Stimulated activated CD4-positive, alpha-beta T cell treated with anti-CD3 and anti-CD28 coated beads, Interleukin-2, amount 100 ng/mL, for 48 hours (primary cell): ENCODE measurements at places on chromosomes 11 and 22.

DNA sequence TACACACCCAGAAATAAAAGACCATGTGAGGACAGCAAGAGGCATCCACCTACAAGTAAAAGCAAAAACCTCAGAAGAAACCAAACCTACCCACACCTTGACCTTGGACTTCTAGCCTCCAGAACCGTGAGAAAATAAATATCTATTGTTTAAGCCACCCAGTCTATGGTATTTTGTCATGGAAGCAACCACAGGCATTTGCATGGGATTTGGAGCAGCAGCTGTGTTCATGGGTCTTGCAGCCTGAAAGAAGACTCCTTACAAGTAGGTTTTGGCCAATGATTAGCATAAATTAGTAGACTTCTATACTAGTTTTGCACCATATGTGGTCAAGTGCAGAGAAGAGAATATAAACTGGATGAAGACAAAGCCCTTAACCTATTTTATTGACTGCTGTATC is 27.9 kb downstream of the FSHB start:
- DNase-seq, result no peak

DNA sequence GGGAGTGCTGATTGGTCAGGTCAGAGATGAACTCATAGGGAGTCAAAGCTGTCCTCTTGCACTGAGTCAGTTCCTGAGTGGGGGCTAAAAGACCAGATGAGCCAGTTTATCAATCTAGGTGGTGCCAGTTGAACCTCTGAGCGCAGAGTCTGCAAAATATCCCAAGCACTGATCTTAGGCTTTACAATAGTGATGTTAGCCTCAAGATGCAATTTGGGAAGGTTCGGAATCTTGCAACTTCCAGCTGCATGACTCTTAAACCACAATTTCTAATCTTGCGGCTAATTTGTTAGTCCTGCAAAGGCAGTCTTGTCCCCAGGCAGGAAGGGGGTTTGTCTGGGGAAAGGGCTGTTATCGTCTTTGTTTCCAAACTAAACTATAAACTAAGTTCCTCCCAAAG is 92.3 kb upstream of the PARVA start:
- no peak for DNase-seq

- no peak for DNase-seq
Measured at GRCh38 chr11:35292279-35292678, 127.1 kb downstream of the SLC1A2 start.

- DNase-seq, result no peak
Measured at GRCh38 chr11:73875840-73876239, 806 bp downstream of the COA4 start.

GRCh38 chr11:95330302-95330701 is 99.3 kb upstream of the SESN3 start:
- DNase-seq, result no peak

DNA sequence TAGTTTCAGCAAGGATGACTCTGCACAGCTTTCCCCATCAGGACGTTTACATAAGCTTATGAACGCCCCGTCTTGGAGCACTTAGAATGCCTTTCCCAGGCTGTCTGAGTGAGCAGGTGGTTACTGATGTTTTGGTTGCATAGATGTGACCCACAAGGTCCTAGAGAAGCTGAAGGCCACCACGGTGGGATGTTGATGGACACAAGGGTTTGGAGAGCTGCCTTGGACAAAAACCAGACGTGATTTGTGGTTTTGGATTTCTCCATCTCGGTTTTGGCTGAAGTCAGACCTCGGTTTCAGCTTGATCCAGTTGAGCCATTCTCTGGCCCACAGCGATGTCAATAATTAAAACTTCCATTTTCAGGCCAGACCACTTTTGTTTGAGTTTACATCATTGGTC is 151.9 kb downstream of the LDLRAD3 start:
- DNase-seq, result no peak

DNA sequence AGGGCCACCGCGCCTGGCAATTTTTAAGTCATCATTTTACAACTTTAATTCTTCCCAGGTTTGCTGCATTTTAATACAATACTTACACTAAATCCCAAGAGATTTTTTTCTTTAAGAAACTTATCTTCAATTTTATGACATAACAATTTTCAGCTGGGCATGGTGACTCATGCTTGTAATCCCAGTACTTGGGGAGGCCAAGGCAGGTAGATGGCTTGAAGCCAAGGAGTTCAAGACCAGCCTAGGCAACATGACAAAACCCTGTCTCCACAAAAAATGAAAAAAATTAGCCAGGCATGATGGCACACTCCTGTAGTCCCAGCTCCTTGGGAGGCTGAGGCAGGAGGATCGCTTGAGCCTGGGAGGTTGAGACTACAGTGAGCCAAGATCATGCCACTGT is 38.8 kb downstream of the CLDN25 start:
- no peak for DNase-seq

DNA sequence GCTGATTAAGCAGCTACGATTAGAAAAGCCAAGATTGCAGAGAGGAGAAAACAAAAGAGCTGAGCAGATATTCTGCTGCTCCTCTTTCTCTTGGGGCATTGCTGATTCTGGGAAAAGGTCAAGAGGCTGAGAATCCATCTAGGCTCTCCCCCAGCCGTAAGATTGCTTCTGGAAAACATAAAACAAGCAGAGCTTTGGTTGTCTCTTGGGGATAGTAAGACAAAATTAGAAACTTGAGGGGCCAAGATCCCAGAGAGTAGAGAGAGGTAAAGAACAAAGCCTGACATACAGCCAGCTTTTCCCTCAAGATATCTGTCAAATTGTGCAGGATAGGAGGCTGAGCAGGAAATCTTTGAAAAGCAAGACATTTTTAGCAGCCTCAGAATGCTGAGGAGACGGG is 158.2 kb downstream of the TTC28 start:
- DNase-seq, result no peak

GRCh38 chr11:86456075-86456939 is 81.6 kb downstream of the CCDC81 start:
- peak; percentile 89 for DNase-seq

DNA sequence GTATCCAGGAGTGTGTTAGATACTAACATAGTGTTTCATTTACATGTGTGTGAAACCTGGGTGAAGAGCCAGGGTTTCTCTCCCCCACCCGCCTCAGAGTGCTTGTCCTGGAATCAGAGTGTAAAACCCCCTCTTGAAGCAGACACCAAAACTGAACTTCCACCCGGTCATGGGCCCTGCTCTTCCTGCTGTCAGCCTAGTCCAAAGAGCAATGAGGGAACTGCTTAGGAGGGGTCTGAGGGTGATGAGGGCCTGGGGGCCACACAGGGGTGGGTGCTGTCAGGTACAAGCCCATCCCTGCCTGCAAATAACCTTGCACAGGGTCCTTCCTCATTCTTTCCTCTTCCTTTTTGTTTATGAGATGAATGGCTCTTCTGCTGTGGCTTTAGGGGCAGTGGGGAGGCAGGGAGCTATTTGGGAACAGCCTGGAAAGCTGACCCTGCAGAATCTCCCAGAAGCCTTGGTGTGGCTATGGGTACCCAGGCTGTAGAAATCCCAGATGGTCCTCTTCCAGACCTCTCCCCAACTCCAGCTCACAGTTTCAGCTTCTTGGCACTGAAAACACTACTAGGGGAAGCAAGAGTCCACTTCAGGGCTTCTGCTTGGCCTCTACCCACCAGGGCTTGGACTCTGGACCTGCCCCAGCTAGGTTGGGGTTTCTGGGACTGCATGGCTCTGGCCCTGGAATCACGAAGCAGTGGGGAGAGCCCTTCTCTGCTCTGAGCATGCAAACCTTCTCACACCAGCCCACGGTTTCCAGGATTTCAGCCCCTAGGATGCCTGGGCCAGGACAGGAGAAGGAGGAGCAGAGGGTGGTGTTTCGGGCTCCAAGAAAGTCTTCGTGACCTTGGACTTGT is 8.5 kb downstream of the BATF2 start:
- no peak for DNase-seq

DNA sequence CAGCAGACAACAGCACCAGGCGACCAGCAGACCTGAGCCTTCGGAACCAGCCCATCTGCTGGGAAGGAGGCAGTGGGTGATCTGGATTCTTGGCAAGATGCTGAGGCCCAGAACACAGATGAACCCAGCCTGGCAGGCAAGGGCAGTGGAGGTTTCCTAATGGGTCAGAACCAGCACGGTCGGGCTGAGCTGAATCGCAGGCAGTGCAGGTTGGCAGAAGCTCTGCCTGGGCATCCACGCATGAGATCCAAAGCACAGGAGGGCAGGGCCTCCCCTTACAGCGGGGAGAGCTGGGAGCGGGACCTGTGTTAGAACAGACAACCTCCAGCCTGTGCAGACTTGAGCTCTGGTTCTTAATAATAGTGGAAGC is 47.5 kb downstream of the DSCAML1 start:
- no peak for DNase-seq

- no peak for DNase-seq
Measured at GRCh38 chr11:68160100-68160695, 39.0 kb upstream of the CHKA start.

DNA sequence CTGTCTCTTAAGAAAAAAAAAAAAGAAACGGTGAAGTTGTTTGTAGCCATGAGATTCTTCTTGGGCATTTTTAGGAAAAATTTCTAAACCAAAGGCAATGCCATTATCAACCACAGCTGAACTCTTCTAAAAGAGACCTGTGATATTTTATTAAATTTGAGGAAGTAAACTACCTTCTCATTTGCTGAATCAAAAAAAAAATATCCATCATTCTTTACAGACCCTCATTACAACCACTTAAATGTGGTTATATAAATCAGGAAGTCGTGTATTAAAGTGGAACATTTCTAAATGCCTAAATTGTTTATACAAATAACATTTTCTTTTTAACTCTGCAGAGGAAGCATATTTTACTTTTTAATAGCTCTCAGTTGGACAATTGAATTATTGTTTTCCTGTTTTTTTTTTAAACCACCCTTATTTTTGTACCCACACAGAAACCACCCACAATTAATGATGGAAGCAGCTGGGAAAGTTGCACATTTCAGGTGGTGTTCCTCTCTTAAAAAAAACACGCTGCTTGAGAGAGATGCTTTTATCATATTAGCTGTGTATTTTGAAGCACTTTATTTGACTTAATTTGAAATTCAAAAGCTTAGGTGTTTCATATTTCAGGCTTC is 91.2 kb downstream of the ARHGAP42 start:
- DNase-seq, result no peak

- no peak for DNase-seq
Measured at GRCh38 chr22:39248254-39248653, 3.5 kb upstream of the PDGFB start.

DNA sequence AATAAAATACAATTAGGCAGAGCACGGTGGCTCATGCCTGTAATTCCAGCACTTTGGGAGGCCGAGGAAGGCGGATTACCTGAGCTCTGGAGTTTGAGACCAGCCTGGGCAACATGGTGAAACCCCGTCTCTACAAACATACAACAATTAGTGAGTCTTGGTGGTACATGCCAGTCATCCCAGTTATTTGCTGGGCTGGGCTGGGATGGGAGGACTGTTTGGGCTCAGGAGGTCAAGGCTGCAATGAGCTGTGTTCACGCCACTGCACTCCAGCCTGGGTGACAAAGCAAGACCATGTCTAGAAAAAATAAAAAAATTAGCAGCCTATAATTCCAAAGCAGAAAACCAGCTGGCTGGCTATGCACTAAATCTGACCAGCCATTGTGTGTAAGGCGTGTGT is 35.1 kb downstream of the APOL3 start:
- DNase-seq, result no peak

GRCh38 chr11:74630043-74630442 is 37.7 kb downstream of the POLD3 start:
- no peak for DNase-seq

DNA sequence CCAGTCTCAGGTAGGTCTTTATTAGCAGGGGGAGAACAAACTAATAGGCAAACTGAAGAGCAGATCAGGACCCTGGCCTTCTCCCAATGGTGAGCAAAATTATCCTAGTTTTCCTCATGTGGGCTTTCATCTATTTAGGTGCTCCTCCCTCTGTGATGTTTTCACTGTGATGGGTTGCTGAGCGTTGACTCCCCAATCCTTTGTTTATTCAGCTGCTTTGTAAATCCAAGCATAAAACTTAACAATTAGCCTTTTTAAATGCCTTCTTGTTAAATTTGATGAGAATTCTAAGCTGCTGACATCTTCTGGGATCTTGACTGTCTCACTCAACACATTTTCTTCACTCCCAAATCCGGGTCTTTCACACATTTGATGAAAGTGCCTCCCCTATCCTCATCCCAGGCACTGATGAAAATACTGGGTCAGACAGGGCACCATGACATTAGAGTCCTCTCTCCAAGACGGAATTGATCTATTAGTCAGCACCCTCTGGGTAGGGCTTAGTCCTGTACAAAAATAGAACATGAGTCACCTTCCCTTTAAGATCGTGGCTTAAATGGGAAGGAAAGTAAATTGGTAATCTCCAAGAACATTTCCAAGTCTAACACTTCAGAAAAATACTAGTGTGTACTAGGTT is 199.3 kb upstream of the ISX start:
- no peak for DNase-seq

DNA sequence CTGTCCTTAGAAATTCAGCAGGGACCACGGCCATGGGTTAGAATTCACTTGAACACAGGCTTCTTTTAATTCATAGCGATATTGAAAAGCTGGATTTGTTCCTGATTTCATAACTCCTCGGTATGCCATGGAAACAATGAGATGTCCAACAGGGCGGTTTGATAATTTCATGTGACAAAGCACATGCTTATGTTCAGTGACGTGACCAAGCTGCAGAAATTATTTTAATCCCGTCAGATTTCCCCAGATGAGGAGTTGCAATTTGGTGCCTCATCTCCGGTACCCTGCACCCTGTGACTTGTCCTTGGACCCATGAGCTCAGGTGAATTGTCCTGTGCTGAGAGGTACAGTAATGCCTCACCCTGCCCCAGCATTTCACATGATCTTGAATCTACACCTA is 81.7 kb downstream of the C11orf91 start:
- no peak for DNase-seq

DNA sequence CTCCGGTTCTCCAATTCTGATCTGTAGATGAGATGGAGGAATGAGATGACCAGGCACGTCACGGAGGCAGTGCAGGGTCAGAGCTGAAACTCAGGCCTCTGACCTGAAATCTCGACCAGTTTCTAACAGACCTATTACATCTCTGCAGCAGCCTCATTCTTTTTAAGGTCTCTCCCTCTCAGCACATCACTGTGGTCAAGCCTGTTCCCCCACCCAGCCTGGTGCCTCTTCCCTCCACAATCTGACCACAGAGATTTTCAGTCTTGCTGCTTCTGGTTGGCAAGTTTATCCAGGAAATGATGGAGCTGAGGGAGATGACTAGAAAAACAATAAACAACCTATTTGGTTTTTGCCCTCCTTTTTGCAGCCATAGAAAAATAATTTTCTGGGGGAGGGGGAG is 9.5 kb downstream of the GRAMD1B start:
- no peak for DNase-seq
